ENCODE measurements at places on chromosomes 6 and 20.

- DNase-seq = no peak
Observed at GRCh38 chr6:158630938-158631616, 13.5 kb downstream of the DYNLT1 start.

GRCh38 chr6:168628176-168628553 lies 187.2 kb downstream of the SMOC2 start:
- DNase-seq = no peak

GRCh38 chr20:22909436-22909835 lies 125.7 kb upstream of the SSTR4 start:
- no peak for DNase-seq

GRCh38 chr6:142954844-142955243 lies 9.9 kb upstream of the HIVEP2 start:
- no peak for DNase-seq

- DNase-seq = peak; percentile 53
Observed at GRCh38 chr6:43454290-43454695, 1.1 kb downstream of the DLK2 start.

GRCh38 chr6:69926745-69927144 lies 60.4 kb downstream of the COL19A1 start:
- DNase-seq = no peak

- no peak for DNase-seq
Observed at GRCh38 chr6:110482774-110483400, 6.5 kb upstream of the SLC22A16 start.

DNA sequence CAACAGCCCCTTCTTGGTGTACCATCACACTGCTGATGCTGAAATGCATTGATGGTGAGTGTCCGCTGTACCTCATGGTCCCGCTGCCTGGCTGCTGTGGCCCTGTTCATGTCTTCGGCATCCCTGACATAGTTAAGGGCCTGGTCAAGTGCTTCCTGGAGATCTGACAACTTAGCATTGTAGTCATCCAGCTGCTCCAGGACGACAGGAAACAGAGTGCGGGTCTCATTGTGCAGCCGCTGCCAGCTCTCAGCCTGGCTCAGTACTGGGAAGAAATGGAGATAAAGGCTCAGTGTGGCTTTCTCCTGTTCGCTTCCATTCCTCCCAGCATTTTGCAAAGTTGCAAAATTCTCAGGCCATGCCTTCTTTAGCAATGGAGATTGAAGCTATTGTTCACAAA lies 81.8 kb downstream of the LAMA4 start:
- no peak for DNase-seq

- DNase-seq = no peak
Observed at GRCh38 chr20:61932199-61932592, 133.5 kb downstream of the TAF4 start.

DNA sequence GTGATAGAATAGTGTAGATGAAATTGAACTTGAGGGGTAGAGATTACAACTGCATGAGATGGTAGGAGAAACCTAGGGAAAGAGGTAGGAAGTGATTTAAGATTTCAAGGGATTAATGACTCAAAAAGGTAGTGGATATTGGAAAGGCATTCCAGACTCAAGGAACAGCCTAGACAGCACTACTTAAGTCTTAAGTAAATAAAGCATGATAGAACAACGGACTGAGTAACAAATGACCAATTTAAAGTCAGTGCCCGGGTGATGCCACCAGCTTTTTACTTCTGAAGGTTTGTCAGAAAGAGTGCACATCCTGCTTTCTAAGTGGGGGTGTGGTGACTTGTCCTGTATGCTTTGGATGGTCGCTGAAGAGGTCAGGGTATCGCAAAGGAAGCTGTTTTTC lies 81.8 kb downstream of the PHACTR1 start:
- no peak for DNase-seq

GRCh38 chr6:70538376-70538775 lies 28.4 kb upstream of the SDHAF4 start:
- DNase-seq = no peak

GRCh38 chr6:16681260-16681873 lies 79.9 kb downstream of the ATXN1 start:
- DNase-seq = no peak

- no peak for DNase-seq
Observed at GRCh38 chr20:36498386-36499179, 42.7 kb upstream of the MYL9 start.

DNA sequence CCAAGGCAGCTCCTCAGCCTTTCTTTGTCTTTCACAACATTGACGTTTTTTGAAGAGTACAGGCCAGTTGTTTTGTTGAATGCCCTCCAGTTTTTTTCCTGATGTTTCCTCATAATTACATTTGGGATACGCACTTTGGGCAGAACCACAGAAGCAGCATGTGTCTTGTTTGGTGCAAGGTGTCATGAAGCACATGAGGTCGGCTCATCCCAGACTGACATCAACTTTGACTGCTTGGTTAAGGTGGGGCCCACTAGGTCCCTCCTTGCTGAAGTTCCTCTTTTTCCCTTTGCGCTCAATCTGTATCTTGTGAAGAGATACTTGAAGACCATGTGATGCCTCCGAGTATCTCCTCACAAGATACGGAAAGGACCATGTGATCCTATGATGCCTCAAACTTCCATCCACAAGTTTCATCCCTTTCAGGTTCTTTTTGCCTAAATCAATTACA lies 10.5 kb downstream of the SNAI1 start:
- peak; percentile 53 for DNase-seq

All from naive B cell (primary cell).